ENCODE measurements at places on chromosomes 12 and 14.

DNA sequence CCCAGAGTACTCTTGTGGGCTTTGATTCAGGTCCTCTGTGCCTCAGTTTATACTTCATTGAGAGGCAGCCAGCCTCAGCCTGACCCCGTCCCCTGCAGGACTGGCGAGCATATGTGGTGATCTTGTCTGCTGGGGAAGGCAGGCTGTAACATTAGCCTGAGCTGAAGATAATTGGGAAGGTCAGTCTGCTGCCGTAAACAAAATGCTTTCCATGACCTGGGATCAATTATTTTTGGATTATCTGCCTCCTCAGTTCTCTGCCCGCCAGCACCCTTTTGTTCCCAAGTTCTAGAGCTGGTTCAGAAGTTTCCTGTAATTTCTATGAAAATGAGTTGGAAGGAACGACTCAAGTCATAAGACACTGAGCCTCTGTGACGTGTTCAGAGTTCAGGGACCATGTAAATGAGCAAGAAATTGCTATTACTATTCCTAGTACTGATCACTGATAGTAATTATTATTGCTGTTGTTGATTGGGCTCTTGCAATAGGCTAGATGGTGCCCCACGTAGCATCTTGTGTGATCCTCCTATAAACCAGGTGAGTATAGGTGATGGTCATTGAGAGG lies 4.5 kb downstream of the ORAI1 start:
- DNase-seq = no peak

DNA sequence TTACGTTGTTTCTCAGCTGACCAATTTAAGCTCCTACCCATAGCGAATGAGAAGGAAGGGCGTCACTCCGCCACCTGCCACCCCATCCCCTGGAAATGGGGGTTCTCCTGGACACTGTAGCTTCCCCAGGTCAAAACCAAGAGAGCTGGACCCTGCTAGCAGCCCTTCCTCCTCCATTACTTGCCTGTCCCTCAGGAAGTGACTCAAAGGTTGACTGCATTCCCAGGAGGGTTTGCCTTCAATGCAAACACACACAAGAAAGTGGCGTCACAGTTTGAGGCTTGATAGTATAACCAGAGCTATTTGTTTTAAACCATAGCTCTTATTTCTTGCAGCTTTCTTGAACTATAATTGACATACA lies 79.1 kb downstream of the KCNK13 start:
- no peak for DNase-seq

DNA sequence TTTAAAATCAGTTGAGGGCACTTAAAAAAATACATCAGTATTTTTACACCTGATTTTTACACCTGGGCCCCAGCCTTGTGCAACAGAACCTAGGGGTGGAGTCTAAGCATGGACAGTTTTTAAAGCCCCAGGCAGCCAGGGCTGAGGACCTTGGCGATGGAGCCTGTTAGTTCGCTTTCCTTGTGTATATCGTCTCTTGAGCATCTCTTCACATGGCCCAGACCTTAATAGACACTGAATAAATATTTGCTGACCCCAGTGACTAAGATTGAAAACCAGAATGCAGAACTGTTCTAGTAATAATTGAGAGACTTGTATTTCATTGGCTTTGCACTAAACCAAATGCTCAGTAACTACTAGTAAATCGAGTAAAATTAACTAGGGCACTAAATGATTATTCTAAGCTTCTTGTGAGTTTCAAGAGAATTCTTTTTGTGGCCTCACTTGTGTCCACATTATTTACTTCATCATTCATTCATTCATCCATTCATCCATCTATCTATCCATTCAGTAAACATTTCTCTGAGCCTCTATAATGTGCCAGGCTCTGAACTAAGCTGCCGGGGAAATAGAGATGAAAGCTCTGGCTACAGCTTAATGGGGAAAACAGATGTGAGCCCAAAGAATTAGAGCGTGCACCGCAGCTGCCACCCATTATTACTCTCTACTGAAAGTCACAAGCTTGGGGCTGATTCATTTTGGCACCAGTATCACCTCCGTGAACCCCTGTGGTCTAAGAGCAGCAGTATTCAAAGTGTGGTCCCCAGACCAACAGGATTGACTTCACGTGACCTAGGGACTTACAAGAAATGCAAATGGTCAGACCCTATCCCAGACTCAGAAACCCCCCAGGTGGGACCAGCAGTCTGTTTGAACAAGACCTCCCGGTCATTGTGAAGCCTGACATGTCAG lies 30.7 kb upstream of the BCL7A start:
- no peak for DNase-seq

DNA sequence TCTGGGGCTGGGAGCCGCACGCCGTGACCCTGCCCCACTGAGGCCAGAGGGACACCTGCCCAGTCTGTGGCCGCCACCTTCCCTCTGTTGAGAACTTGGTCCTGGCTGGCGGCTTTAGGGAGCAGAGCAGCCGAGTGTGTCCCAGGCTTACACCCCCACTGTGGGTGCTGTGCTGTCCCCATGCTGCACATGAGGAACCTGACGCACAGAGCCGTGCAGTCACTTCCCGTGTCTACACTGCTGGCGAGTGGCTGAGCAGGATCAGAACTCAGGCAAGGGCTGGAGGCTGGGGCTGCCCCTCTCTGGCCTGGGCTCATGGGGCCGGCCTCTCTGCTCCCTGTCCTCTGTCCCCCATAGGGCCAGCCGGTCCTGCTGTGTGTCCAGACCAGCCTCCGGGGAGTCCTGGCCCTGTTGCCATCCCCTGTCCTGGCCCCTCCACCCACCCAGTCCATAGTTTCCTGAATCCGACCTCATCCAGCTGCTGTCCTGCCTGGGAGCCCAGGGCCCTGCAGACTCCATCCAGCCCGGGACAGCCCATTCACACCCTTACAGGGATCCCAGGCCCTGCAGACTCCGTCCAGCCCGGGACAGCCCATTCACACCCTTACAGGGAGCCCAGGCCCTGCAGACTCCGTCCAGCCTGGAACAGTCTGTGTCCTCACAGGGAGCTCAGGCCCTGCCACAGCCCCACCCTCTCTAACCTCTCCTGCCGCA lies 10.3 kb downstream of the FBRSL1 start:
- DNase-seq = no peak

- DNase-seq = no peak
Observed at GRCh38 chr14:55789406-55789805, 209.4 kb downstream of the KTN1 start.

DNA sequence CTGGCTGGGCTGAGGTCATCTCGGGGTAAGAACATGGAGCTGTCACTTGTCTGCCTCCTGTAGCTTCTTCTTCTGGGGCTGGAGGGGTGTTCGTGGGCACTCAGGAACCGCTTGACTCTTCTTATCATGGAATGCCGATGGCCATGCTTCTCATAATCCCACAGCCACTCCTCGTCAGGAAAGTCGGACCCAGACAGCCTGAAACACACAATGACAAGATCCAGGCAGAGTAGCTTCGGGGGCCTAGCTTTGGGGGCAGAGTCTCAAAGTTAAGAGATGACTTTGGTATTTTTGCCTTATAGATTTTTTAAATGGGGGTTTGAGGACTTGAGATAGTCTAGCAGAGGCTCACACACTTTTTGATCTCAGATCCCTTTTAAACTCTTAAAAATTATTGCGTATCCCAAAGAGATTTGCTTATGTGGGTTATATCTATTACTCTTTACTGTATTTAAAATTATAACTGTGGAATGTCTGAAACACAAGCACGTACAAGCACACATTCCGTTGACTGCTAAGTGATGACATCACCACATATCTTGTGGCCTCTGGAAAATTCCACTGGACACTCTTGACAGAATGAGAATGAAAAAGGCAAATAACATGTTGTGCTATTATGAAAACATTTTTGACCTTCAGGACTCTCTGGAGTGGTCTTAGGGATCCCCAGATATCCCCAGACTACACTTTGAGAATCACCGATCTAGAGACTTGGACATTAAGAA lies 43.3 kb downstream of the BEST3 start:
- DNase-seq = no peak

- DNase-seq = no peak
Observed at GRCh38 chr14:73467377-73467776, 9.0 kb upstream of the NUMB start.

DNA sequence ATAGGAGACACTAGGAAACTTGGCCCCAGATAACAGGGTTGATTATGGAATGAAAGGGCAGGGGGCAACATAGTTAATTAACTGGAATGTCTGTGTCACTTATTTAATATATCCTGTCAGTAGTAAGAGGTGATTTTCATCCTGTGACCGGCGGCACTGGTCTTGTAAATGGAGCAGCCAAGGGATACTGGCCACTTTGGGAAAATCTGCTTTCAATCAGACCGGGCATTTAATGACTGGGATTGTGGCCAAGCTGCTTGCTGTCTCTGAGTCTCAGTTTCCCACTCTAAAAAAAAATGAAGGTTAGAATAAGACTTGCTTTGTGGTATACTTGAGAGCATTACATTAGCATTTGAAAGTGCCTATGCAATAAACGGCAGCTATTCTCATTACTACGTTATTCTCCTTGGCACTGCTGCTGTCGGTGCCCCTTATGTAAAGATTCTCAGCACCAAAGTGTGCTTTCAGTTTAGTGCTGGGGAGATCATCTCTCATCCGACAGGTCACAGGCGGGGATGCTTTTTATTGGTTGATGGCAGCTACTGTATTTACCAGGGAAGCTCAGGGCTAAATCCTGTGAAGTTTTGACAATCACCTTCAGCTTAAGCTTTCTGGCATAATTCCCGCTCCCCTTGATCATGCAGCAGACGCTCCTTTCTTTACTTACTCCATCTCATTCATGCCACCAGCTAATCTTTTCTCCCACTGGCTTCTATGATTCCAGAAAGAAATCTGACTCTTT lies 162.1 kb downstream of the ESRRB start:
- DNase-seq = no peak

DNA sequence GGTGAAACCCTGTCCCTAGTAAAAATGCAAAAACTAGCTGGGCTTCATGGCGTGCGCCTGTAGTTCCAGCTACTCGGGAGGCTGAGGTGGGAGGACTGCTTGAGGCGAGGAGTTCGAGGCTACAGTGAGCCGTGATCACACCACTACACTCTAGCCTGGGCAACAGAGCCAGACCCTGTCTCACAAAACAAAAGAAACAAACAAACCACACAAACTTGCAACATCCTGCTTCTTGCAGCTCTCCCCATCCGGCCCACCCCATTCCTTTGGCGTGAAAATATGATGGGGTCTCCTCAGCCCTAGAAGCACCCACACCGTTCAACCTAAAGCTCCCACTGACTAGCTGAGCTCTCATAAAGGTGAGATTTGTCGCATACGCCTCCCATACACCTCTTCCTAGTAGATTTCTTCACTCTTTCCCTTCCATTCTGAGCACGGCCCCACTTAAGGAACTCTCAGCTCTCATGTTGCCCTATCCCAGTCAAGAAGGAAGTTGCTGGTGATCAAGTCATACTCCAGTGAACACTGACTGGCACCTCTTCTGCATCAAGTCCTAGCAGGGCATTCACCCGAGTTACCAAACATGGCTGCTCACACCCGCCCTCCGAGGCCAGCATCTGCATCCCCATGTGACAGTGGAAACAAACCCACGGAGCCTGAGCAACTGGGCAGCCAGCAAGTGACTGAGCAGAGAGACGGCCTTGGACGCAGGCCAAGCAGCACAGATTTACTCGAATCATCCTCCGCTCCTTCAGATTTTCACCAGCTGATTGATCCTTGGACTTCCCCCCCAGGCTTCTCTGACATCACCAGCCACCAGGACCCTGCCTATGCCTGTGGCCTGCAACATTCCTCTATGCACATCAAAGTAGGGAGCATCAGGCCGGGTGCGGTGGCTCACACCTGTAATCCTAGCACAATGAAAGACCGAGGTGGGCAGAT lies 18.9 kb upstream of the CD27 start:
- no peak for DNase-seq

GRCh38 chr12:54240971-54241588 lies 38.8 kb downstream of the CBX5 start:
- no peak for DNase-seq
